Fibroblast of skin of left quadriceps (primary cell): ENCODE measurements at places on chromosomes 16 and 17.

GRCh38 chr16:13296206-13296605, 394.8 kb downstream of the SHISA9 start:
- no peak for DNase-seq

GRCh38 chr17:2722611-2723010, 11.0 kb upstream of the CLUH start:
- no peak for DNase-seq

GRCh38 chr17:1713878-1714426, 3.8 kb upstream of the TLCD2 start:
- DNase-seq: no peak

DNA sequence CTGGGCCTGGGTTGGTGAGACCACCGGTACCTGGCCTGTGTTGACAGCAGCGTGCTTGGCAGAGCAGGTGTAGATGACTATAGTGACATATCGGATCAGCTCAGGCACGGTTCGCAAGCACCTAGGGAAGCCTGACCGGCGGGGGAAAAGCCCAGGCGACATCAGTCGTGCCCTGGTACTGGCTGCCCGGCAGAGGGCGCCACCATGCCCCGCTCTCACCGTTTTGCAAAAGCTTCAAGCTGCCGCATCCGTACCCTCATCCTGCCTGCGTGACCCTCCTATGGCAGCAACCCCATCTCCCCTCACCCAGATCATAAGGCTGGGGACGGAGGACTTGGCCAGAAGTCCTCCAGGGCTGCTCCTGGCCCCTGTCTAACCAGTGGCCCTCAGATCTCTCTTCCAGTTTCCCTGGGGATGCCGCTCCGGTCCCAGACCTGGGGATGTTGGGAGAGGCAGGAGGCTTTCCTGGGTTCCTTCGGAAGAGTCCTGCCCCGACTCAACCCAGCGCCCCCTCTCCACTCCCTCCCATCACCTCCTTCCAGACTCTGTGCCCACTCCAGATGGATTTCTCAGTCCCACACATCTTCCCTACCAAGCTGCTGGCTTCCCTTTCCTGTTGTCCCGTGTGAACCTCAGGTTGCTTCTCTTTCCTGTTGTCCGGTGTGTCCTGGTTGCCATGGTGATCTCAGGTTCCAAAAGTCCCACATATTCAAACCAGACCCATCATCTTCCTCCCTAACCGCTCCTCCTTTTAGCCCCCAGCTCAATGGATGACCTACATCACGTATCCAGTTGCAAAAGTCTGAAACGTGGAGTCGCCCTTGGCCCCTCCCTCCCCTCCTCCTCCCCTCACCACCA, 13.7 kb downstream of the ALOX12B start:
- DNase-seq: no peak

GRCh38 chr17:50289278-50289677, 15.0 kb downstream of the TMEM92 start:
- DNase-seq: no peak
